ENCODE measurements at places on chromosomes 4 and X. TPM values are rescaled to one million over a fixed set of nuclear protein-coding genes. Genes with fewer than 3 reads are reported as not detected.
A peak's percentile ranks its signal among the peaks of the same experiment; 100 is the strongest.

DNA sequence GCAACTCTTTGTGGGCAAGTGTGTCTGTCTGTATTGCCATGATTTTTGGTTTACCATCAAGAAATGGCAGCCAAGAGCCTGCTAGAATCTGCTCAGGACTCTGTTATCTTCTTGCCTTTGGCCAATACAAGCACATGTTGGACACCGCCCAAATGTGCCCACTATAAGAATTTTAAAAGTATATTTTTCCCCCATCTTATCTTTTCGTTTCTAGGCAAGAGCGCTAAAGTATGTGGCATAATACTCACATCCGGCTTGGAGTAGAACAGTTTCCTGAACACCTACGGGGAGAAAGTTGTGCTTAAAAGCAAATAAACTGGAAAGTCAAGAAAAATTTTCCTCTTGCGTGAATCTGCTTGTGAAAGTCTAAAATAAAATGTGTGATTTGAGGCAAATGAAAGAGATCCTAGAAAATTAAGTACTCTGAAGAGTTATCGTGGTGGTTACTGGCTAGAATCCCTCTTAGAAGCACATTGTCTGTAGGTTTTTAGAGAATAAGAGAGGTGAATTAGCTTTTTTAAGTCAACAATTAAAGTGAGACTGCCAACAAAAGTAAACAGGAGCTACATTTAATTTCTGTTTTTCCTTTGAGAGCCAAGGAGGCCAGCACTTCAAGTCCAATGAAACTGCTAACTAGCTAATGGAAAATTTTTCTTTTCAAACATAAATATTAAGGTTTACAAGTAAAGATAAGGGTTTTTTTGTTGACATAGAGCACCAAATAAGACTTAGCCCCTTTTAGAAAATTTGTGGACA lies 220.2 kb downstream of the SOWAHB start:
- H3K4me1 ChIP-seq: peaks cover 22% of the 10 kb centered on the region
- DNase-seq: no peak
- no peak overlapping the region for H3K4me3 ChIP-seq
- no peaks in the 10 kb centered on the region for H3K36me3 ChIP-seq

DNA sequence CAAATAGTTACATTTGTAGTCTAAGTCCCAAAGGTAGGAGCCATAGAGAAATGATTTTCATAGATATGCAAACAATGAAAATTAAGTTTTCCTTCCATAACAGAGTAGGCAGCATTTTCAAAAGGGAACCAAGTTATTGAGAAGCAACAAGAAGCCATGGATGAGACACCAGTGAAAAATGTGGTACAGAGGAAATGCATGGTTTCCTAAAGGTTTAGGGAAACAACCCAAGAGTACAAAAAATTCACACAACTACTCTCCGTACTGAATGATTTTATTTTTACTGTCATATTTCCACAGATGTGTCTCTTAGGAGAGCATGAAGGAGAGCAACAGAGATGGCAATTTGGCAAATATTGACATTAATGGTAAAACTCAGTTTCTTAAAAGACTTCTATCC lies 1408.9 kb upstream of the PCDH7 start:
- H3K4me3 ChIP-seq: no peak overlapping the region
- no peaks in the 10 kb centered on the region for H3K27me3 ChIP-seq

GRCh38 chr4:157509341-157509740 lies 288.8 kb downstream of the GRIA2 start:
- no peaks in the 10 kb centered on the region for H3K4me1 ChIP-seq
- H3K27ac ChIP-seq: no peak overlapping the region
- DNase-seq: no peak
- no peaks in the 10 kb centered on the region for H3K27me3 ChIP-seq

STBD1 gene
- 11.6 TPM for total RNA-seq

DNA sequence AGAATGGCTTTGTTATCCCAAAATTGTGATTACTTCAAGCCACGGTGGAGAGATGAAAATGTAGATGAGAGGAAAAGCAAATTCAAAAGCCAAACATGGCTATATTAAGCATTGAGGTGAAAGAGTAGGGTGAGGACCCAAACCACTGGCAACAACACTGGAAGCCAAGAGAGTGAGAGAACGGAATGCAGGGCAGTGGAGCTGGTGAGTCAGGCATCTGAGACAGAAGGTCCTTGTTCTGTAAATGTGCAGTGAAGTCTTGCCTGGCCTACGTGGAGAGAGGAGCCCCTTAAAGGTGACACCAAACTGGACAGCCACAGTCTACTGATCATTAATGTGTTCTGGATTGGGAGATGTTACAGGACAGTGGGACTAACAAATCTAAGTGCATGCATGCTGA lies 22.8 kb upstream of the SEC24B start:
- no peak overlapping the region for H3K27ac ChIP-seq
- H3K4me1 ChIP-seq: no peaks in the 10 kb centered on the region
- no peaks in the 10 kb centered on the region for H3K27me3 ChIP-seq
- DNase-seq: no peak
- no peaks in the 10 kb centered on the region for H3K36me3 ChIP-seq

DNA sequence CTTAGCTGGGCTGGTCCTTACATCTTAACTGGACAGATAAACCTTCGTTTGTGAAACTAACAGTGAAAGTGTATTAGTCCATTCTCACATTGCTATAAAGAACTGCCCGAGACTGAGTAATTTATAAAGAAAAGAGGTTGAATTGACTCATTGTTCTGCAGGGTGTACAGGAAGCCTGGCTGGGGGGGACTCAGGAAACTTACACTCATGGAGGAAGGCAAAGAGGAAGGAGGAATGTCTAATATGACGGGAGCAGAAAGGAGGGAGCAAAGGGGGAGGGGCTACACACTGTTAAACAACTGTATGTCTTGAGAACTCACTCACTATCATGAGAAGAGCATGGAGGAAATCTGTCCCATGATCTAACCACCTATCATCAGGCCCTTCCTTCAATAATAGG lies 1566.5 kb upstream of the PCDH7 start:
- H3K27ac ChIP-seq: no peak overlapping the region
- no peak for DNase-seq
- H3K4me1 ChIP-seq: no peaks in the 10 kb centered on the region
- H3K36me3 ChIP-seq: no peaks in the 10 kb centered on the region
- H3K4me3 ChIP-seq: no peak overlapping the region

VEGFC gene
- 20.2 TPM for total RNA-seq

GRCh38 chr4:41339812-41340809 lies 83.4 kb downstream of the UCHL1 start:
- H3K27ac ChIP-seq: no peak overlapping the region
- H3K4me3 ChIP-seq: no peak overlapping the region
- no peak for DNase-seq

- no peak overlapping the region for H3K4me3 ChIP-seq
- H3K36me3 ChIP-seq: no peaks in the 10 kb centered on the region
- H3K27ac ChIP-seq: no peak overlapping the region
- no peaks in the 10 kb centered on the region for H3K27me3 ChIP-seq
Observed at GRCh38 chr4:39259571-39260330, 77.4 kb downstream of the WDR19 start.

GRCh38 chrX:19188566-19188965 lies 66.3 kb upstream of the ADGRG2 start:
- DNase-seq: no peak
- H3K27me3 ChIP-seq: no peaks in the 10 kb centered on the region
- H3K36me3 ChIP-seq: no peaks in the 10 kb centered on the region
- no peak overlapping the region for H3K4me3 ChIP-seq

TEX13A gene
- not detected for total RNA-seq

DNA sequence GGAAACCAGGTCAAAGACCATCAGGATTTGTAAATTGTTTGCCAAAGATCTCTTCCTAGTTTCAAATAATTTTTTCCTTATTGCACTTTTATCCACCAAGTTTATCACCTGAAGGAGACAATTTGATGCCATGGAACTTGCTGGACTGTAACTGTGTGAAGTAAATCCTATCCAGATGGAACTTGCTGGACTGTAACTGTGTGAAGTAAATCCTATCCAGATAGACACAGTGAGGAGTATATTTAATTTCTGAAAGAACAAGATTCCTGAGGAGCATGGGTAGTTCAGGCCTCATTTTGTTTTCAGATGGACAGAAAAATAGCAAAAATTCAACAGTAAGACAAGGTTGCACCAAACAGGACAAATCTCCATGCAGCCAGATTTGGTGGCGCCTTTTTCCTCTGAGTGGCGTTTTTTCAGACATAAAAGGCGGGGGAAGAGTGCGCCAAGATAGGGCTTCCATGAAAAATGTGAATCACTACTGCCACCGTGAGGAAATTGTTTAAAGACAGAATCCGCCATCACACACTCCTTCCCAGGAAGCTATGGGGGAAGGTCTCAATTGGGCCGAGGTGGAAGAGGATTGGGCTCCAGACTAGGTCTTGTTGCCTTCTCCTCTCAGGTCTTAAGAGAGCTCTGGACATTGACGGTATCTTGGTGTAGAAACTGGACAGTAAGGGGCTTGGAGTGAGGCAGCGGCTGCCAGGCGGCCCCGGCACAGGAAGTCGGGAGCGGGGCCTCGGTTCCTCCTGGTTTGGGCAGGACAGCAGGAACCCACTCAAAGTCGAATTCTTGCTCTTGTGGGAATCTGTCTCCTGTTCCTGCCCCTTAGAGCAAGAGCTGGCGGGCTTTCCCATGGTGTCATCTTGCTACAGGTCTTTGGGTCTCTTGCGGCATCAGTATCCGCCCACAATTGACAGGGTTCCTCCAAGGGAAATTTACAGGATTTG lies 234.7 kb downstream of the OR13H1 start:
- H3K27me3 ChIP-seq: no peaks in the 10 kb centered on the region
- H3K27ac ChIP-seq: no peak overlapping the region
- DNase-seq: peak; percentile 67
- no peak overlapping the region for H3K4me3 ChIP-seq
- H3K4me1 ChIP-seq: no peaks in the 10 kb centered on the region
- H3K36me3 ChIP-seq: no peaks in the 10 kb centered on the region

GRCh38 chr4:97978791-97979488 lies 164.3 kb downstream of the STPG2 start:
- no peaks in the 10 kb centered on the region for H3K27me3 ChIP-seq
- H3K4me1 ChIP-seq: no peaks in the 10 kb centered on the region
- H3K4me3 ChIP-seq: no peak overlapping the region
- H3K36me3 ChIP-seq: no peaks in the 10 kb centered on the region
- no peak overlapping the region for H3K27ac ChIP-seq
- no peak for DNase-seq

TACC3 gene
- 16.1 TPM for total RNA-seq

DNA sequence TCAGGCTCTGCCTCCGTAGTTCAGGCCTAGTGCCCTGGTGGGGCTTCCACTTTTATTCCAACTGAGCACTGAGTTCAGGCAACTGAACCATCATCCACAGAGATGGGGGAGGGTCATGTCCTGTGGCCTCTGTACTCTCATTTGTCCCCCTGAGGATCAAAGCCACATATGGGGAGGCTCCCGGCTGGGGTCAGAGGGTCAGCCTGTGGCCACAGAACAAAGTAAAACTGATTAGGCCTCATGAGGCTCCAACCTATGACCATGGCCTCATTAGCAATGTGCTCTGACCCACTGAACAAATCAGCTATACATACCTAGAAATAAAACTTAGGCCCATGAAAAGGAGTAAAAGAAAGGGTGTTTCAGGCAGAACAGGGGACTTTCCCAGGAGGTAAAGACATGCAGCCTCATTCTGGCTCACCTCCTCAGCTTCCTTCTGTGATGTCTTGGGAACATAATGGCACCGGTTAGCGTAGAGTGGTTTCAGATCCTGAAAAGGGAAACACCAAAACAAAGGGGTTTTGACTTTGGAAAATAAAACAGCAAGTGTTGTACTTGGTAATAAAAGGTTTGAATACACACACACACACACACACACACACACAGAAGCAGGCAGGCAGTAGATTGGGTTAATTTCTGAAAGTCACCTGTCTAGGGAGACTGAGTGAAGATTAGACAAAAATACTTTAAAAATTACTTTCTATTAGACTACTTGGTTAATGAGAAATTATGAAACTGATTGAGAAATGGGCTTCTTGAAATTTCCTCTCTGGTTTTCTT lies 24.3 kb downstream of the TMEM255A start:
- no peak overlapping the region for H3K27ac ChIP-seq
- no peak overlapping the region for H3K4me3 ChIP-seq
- DNase-seq: no peak
- H3K4me1 ChIP-seq: no peaks in the 10 kb centered on the region
- H3K36me3 ChIP-seq: no peaks in the 10 kb centered on the region

NDST3 gene
- not detected for total RNA-seq

GRCh38 chr4:184255361-184255760 lies 37.7 kb upstream of the ENPP6 start:
- no peaks in the 10 kb centered on the region for H3K4me1 ChIP-seq
- no peak overlapping the region for H3K4me3 ChIP-seq
- no peaks in the 10 kb centered on the region for H3K27me3 ChIP-seq
- no peaks in the 10 kb centered on the region for H3K36me3 ChIP-seq

HS3ST1 gene
- total RNA-seq: 4.2 TPM

GRCh38 chr4:15002659-15003400 lies 549 bp downstream of the CPEB2 start:
- DNase-seq: peak; percentile 90
- H3K4me3 ChIP-seq: peak overlapping the region; percentile 99
- peak overlapping the region; percentile 97 for H3K27ac ChIP-seq
- H3K27me3 ChIP-seq: no peaks in the 10 kb centered on the region
- H3K36me3 ChIP-seq: no peaks in the 10 kb centered on the region

GRCh38 chr4:140326395-140326993 lies 47.0 kb upstream of the SCOC start:
- H3K36me3 ChIP-seq: no peaks in the 10 kb centered on the region
- H3K4me3 ChIP-seq: no peak overlapping the region
- no peaks in the 10 kb centered on the region for H3K4me1 ChIP-seq
- DNase-seq: no peak

- no peaks in the 10 kb centered on the region for H3K27me3 ChIP-seq
- DNase-seq: no peak
- H3K27ac ChIP-seq: no peak overlapping the region
- no peaks in the 10 kb centered on the region for H3K4me1 ChIP-seq
- H3K36me3 ChIP-seq: no peaks in the 10 kb centered on the region
Observed at GRCh38 chr4:111812114-111812513, 333.1 kb upstream of the FAM241A start.

DNA sequence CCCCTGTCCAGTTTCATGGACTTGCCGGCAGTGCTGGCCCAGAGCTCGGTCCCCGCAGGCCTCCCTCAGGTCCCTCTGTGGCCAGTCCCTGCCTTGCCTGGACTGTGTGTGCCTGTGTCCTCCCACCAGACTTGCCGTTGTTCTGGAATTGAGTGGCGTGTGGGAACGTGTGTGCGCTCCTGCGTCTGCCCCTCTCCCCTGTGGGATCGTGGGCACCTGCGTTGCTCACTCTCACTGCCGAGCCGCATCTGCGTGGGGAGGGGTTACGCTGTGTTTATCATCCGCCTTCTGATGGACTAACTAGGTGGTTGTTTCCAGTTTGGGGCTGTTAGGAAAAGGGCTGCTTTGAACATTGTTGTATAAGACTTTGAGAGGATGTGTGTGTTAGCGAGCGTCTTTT lies 21.2 kb downstream of the PCGF3 start:
- H3K27ac ChIP-seq: no peak overlapping the region
- H3K27me3 ChIP-seq: no peaks in the 10 kb centered on the region
- no peaks in the 10 kb centered on the region for H3K4me1 ChIP-seq
- DNase-seq: no peak
- no peak overlapping the region for H3K4me3 ChIP-seq
- H3K36me3 ChIP-seq: peaks cover 2% of the 10 kb centered on the region

DUX4 gene
- not detected for total RNA-seq

GRCh38 chr4:92483341-92483740 lies 179.6 kb downstream of the GRID2 start:
- no peak overlapping the region for H3K27ac ChIP-seq
- no peaks in the 10 kb centered on the region for H3K36me3 ChIP-seq
- DNase-seq: no peak
- H3K4me1 ChIP-seq: no peaks in the 10 kb centered on the region
- no peaks in the 10 kb centered on the region for H3K27me3 ChIP-seq
- H3K4me3 ChIP-seq: no peak overlapping the region

DDX60 gene
- 19.1 TPM for total RNA-seq

GRCh38 chr4:70739496-70740337 lies 18.0 kb downstream of the RUFY3 start:
- DNase-seq: no peak
- no peaks in the 10 kb centered on the region for H3K36me3 ChIP-seq
- H3K27ac ChIP-seq: no peak overlapping the region
- H3K4me3 ChIP-seq: no peak overlapping the region
- no peaks in the 10 kb centered on the region for H3K4me1 ChIP-seq
- no peaks in the 10 kb centered on the region for H3K27me3 ChIP-seq
